ENCODE measurements at places on chromosomes 13 and 19.

GRCh38 chr19:13778847-13779246 lies 4.6 kb downstream of the C19orf53 start:
- no peak for DNase-seq

- no peak for DNase-seq
These were observed 42.9 kb upstream of the ZNF14 start for GRCh38 chr19:19775891-19776205.

GRCh38 chr13:79380997-79381396 lies 25.1 kb downstream of the RBM26 start:
- peak; percentile 28 for DNase-seq

DNA sequence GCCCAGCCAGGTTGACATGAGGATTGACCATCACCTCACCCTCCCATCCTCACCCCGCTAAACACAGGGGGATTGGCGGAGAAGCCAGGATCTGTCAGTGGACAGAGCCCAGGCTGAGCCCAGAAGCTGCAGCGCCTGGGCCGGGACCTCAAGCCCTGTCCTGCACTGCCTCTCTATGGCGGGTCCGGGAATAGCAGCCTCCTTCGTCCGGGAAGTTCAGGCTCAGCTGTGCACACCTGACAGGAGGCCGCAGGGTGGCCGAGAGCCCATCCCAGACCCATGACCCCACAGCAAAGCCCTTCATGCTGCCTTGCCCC lies 67.8 kb downstream of the SPACA7 start:
- DNase-seq, result peak; percentile 66

- peak; percentile 41 for DNase-seq
These were observed 7.1 kb downstream of the AKAP11 start for GRCh38 chr13:42279080-42279479.

- no peak for DNase-seq
These were observed 1384.1 kb downstream of the UQCRFS1 start for GRCh38 chr19:27828829-27829228.

GRCh38 chr19:35436477-35437405 lies 11.3 kb upstream of the FFAR2 start:
- peak; percentile 48 for DNase-seq

GRCh38 chr19:4555657-4556561 lies 3.6 kb downstream of the SEMA6B start:
- no peak for DNase-seq

DNA sequence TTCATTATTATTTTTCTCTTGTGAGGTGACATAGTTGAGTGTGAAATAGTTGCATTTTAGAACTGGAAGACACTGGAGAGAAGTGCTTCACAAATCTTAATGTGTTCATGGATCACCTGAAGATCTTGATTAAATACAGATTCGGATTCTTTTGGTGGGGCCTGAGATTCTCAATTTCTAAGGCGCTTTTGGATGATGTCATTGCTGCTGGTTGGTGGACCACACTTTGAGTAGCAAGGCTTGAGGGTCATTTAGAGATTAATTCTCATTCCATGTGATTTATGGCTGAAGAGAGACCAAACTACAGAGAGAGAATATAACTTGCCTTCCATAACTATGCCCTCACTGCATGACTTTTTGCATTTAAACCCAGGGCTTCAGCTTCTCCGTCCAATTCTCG lies 27.2 kb downstream of the CEACAM8 start:
- DNase-seq, result no peak

- DNase-seq, result no peak
These were observed 237.8 kb downstream of the TUBA3C start for GRCh38 chr13:18943721-18944391.

DNA sequence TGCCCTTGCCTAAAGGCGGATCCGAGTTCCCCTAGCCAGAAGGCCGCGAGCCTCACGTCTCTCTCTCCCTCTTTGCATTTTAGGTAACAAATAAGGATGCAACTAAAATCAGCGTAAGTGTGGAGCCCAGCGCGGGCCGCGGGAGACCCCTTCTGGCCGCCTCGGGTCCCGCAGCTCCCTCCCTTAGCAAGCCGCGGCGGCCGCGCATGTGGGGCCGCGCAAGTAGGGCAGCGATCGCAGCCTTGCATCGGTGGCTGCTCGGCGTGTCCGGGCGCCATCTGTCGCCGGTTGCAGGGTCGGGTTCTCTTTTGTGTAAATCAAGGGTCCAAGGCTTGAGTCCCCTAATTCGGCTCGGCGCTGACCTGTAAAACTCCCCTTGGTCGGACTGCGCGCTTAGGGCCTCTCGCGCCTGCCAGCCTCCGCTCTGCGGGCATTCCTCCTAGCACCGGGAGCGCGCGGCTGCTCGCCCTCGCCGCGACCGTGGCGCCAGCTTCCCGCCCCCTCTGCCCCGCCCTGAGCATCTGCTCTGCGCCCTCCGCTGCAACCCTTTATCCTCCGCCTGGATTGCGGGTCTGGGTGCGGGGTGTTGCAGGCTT lies 2.7 kb downstream of the VSTM2B start:
- peak; percentile 86 for DNase-seq

All from activated CD4-positive, alpha-beta T cell treated with anti-CD3 and anti-CD28 coated beads, Interleukin-10, Interleukin-2, amounts not matched to agents 100 ng/mL and 50 ng/mL, durations not matched to agents 16 hours and 8 hours (primary cell).